Keratinocyte (primary cell): ENCODE measurements at places on chromosomes 2 and 18. TPM values are rescaled to one million over a fixed set of nuclear protein-coding genes. Genes with fewer than 3 reads are reported as not detected.

DNA sequence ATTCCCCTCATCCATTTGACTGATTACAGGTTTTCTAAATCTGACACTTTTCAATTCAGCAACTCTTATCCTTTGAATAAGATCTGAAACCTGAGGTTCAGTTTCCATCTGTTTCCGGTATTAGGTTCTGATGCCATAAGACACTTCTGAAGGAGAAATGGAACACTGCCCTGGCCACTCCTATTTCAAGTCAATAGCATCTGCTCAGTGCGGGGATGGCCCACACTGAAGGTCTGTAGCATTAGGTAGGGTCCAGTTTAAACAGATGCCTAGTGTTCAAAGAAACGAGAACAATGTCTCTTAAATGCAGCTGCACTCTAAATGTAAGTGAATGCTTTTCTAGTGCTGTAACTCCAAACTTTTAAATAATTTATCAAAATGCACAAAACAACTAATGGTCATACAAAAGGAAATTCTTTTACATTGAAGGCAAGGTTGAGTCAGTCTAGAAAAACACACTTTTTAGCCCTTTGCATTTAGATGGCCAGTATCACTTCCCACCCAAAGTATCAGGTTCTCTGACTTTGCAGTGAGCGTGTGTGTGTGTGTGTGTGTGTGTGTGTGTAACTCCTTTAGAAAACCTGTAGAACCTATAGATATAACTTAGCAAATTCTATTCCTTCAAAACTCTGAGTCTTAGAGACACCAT is 78.2 kb downstream of the STK39 start:
- no peak for DNase-seq
- peaks cover 6% of the 10 kb centered on the region for H3K4me1 ChIP-seq
- no peaks in the 10 kb centered on the region for H3K36me3 ChIP-seq

DNA sequence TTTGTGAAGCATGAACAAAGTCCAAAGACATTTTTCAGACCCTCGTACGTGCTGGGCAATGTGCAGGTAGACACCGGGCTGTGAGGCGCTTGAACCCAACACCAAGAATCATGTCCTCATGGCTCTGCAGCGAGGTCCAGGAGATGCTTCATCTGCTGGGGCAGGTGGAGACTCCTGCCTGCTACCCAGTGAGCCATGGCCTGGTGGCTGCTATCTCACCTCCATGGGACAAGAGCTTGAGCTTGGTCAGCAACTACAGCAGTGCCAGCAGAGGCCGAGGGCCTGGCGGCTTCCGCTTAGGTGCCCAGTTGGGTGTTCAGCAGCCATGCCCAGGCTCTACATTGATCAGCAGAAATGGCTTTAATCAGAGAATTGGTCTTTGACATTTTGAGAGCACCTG is 281.0 kb upstream of the HS6ST1 start:
- DNase-seq = no peak
- no peak overlapping the region for H3K4me3 ChIP-seq
- H3K27me3 ChIP-seq = no peaks in the 10 kb centered on the region
- H3K27ac ChIP-seq = no peak overlapping the region

GRCh38 chr2:128682266-128682665 is 363.6 kb upstream of the HS6ST1 start:
- H3K36me3 ChIP-seq = no peaks in the 10 kb centered on the region
- H3K4me3 ChIP-seq = no peak overlapping the region
- H3K27me3 ChIP-seq = no peaks in the 10 kb centered on the region
- no peak overlapping the region for H3K27ac ChIP-seq

GRCh38 chr2:21890716-21891115 is 766.9 kb downstream of the TDRD15 start:
- H3K36me3 ChIP-seq = no peaks in the 10 kb centered on the region
- H3K4me1 ChIP-seq = no peaks in the 10 kb centered on the region
- no peaks in the 10 kb centered on the region for H3K27me3 ChIP-seq
- H3K4me3 ChIP-seq = no peak overlapping the region
- DNase-seq = no peak

GRCh38 chr2:236718207-236718992 is 148.8 kb downstream of the ACKR3 start:
- no peak overlapping the region for H3K4me3 ChIP-seq
- H3K4me1 ChIP-seq = peaks cover 34% of the 10 kb centered on the region
- no peaks in the 10 kb centered on the region for H3K36me3 ChIP-seq
- peak overlapping the region; percentile 67 for H3K27ac ChIP-seq

DNA sequence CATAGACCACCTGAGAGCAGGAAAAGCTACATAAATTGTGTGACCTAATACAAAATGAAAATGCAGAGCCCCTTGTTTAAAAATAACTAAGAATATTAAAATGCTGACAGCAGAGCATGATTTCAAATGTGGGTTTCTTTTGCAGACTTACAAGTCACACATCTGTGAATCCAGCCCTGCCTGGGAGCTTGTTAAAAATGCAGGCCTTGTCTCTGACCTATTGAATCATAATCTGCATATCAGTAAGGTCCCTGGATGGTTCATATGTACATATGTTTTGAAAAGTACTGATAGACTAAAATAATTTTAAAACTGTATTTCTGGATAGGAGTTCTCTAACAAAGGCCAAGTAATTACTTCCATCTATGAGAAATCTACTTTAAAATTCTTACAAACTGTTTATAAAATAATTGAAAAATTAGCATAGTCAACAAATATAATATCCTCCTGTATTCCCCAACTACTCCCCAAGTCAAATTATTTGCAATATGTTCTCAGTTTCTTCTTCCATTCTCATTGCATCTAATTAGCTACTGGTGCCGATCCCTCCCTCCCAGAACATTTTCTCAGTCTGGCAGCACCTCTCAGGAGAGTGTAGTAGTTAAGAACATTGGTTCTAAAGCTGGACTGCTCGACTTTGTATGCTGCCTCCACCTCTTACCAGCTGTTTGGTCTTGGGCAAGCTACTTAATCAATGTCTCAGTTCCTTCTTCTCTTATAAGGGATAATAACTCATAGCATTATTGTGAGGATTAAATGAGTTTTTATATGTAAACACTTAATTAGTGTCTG is 1040.4 kb upstream of the CDH2 start:
- no peak for DNase-seq
- no peaks in the 10 kb centered on the region for H3K4me1 ChIP-seq
- H3K4me3 ChIP-seq = no peak overlapping the region

DNA sequence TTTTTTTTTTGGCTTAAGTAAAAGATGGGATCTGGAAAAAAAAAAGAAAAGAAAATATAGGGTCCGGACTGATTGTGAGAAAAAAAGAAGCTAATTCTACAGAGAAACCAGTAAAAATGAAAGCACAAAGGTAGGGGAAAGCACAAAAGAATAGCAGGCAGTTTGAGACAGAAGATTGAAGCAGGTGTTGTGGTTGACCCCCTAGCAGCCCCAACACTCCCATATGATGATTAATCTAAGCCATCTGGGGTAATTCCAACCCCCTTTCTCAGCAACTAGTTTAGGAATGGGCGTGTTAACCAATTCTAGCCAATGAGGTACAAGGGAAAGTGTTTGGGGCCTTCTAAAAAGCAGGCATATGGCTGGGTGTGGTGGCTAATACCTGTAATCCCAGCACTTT is 77.0 kb downstream of the MBD2 start:
- peaks cover 45% of the 10 kb centered on the region for H3K4me1 ChIP-seq
- DNase-seq = no peak

DNA sequence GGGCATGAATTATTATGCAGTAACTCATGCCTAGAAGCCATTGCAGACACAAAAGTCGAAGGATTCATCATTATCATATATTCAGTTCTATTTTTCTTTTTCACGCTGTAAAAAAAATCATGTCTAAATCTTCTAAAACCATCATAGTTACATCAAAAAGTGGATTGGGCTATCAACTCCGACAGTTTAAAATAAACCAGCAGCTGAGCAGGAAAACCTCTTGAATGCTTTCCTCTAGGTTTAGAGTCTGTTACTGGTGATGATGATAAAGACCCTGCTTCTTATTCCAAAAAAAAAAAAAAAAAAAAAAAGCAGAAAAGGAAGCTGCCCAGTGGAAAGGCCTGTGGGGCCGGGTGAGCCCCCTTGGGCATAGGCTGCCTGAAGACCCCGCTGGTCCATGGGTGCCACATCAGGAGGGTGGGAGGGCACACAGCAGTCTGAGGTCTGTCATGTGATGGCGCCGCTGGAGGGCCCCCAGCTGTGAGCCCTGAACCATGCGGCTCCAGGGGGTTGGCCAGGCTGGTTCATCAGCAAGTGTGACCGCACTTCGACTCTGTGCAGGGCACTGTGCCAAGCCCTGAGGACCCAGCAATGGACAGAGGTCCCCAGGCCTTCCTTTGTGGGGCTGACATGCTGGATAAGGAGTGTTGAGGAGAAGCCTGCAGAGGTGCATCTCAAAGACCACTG is 199.6 kb downstream of the EIPR1 start:
- H3K4me3 ChIP-seq = no peak overlapping the region
- DNase-seq = no peak
- peaks cover 2% of the 10 kb centered on the region for H3K36me3 ChIP-seq
- peaks cover 1% of the 10 kb centered on the region for H3K4me1 ChIP-seq
- no peaks in the 10 kb centered on the region for H3K27me3 ChIP-seq

- H3K4me3 ChIP-seq = no peak overlapping the region
- no peak for DNase-seq
- no peak overlapping the region for H3K27ac ChIP-seq
- no peaks in the 10 kb centered on the region for H3K36me3 ChIP-seq
Measured at GRCh38 chr2:163373496-163373895, 362.3 kb downstream of the FIGN start.

GRCh38 chr18:55838319-55838718 is 250.3 kb upstream of the TCF4 start:
- H3K36me3 ChIP-seq = no peaks in the 10 kb centered on the region
- no peaks in the 10 kb centered on the region for H3K27me3 ChIP-seq
- no peak overlapping the region for H3K27ac ChIP-seq
- DNase-seq = no peak

- DNase-seq = no peak
- no peaks in the 10 kb centered on the region for H3K36me3 ChIP-seq
- no peak overlapping the region for H3K27ac ChIP-seq
- peaks cover 4% of the 10 kb centered on the region for H3K4me1 ChIP-seq
- peaks cover 64% of the 10 kb centered on the region for H3K27me3 ChIP-seq
Measured at GRCh38 chr2:118832791-118833715, 14.4 kb downstream of the EN1 start.

DNA sequence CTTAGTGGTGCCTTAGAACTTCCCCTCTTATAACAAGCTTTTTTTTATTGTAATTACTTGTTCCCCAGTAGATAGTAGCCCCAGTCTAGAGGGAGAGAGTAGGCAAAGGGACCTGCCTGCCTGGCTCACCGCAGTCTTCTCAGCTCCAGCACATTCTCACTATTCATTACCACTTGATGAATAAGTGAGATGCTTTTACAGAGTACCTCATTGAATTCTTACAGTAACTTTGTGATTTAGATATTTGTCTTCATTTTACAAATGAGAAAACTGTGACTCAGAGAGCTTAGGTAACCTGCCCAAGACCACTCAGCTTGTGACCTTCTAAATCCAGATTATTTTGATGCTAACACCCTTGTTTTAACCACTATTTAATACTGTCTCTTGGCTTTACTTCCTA is 77.8 kb downstream of the CHRNA1 start:
- H3K4me3 ChIP-seq = no peak overlapping the region
- no peak overlapping the region for H3K27ac ChIP-seq
- no peak for DNase-seq
- peaks cover 29% of the 10 kb centered on the region for H3K27me3 ChIP-seq

DNA sequence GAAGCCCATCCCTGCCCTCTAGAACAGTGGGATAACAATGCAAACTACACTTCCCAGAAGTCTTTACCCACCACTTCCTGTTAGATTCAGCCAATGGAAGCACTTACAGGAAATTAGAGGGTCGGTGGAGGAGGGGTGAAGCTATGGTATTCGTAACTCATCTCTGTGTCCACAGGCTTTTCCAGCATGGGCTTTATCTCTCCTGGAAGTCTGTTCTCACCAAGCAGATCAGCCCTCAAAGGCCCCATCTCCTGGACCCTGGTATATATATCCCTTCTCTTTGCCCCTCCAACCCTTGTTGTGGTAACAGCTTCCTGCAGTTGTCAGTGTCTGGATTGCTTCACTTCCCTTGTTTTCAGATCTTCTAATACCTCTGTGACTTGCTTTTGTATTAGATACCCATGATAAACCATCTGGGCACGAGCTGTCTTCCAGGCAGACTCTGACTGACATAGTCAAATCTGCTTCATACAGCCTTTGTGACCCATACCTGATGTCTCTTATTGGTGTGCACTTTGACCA is 475.0 kb upstream of the POU3F3 start:
- no peak overlapping the region for H3K27ac ChIP-seq
- no peaks in the 10 kb centered on the region for H3K4me1 ChIP-seq
- no peaks in the 10 kb centered on the region for H3K27me3 ChIP-seq
- no peaks in the 10 kb centered on the region for H3K36me3 ChIP-seq
- no peak overlapping the region for H3K4me3 ChIP-seq

DNA sequence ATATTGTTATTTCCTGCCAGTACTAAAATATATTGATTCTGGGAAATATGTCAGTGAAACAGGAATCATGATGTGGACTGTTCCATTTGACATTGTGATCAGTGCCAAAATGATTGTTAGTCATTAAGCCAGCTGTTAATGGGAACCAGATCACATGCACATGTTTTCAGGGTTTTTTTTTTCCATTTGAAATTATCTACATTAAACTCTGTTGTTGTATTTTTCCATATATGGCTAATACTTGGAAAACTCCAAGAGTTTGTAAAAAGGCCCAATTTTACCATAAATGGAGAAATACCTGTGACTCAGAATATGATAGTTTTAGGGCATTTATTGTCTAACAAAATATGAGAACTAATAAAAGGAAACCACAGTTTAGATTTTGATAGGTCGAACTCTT is 13.4 kb downstream of the ITGAV start:
- H3K27ac ChIP-seq = no peak overlapping the region
- H3K36me3 ChIP-seq = peaks cover 9% of the 10 kb centered on the region
- H3K27me3 ChIP-seq = no peaks in the 10 kb centered on the region
- no peak overlapping the region for H3K4me3 ChIP-seq
- H3K4me1 ChIP-seq = peaks cover 13% of the 10 kb centered on the region
- no peak for DNase-seq

DNA sequence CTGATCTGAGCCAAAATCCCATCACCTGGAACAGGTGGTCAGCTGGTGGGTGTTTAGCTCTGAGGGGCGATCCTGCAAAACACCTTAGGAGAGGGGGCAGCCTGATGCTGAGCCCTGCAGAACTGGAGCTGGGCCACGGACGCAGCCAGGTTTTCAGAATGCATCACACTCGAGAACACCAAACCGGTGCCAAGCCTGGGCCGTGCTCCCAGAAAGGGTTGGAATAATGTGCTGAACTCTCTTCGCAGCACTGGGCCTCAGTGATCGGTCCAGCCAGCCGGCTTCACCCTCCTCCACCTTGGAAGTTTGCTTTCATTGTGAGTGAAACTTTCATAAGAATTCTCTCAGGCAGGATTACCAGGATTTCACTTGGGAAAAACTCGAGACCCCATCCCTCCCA is 56.5 kb upstream of the TTC39C start:
- no peak overlapping the region for H3K4me3 ChIP-seq
- peaks cover 22% of the 10 kb centered on the region for H3K36me3 ChIP-seq
- no peak overlapping the region for H3K27ac ChIP-seq

The GCC2 gene
- 4.0 to 8.4 TPM (median 5.5 TPM) in 3 replicates for polyA plus RNA-seq

The EVA1A gene
- polyA plus RNA-seq = 11.5 to 14.6 TPM (median 12.5 TPM) in 3 replicates

The AQP12B gene
- polyA plus RNA-seq = not detected in 3 replicates

The ITPRIPL1 gene
- 0.28 to 0.66 TPM (median 0.58 TPM) in 3 replicates for polyA plus RNA-seq

The TM4SF20 gene
- polyA plus RNA-seq = not detected in 3 replicates

The CCDC141 gene
- polyA plus RNA-seq = not detected in 3 replicates

The DSG3 gene
- 172 to 488 TPM (median 259 TPM) in 3 replicates for polyA plus RNA-seq

The BMP10 gene
- polyA plus RNA-seq = 0.05 TPM in 1 of 3 replicates, not detected in the others
